ENCODE measurements at places on chromosomes 16 and 17. TPM values are rescaled to one million over a fixed set of nuclear protein-coding genes. Genes with fewer than 3 reads are reported as not detected.

CD300A gene
- not detected for total RNA-seq

DNA sequence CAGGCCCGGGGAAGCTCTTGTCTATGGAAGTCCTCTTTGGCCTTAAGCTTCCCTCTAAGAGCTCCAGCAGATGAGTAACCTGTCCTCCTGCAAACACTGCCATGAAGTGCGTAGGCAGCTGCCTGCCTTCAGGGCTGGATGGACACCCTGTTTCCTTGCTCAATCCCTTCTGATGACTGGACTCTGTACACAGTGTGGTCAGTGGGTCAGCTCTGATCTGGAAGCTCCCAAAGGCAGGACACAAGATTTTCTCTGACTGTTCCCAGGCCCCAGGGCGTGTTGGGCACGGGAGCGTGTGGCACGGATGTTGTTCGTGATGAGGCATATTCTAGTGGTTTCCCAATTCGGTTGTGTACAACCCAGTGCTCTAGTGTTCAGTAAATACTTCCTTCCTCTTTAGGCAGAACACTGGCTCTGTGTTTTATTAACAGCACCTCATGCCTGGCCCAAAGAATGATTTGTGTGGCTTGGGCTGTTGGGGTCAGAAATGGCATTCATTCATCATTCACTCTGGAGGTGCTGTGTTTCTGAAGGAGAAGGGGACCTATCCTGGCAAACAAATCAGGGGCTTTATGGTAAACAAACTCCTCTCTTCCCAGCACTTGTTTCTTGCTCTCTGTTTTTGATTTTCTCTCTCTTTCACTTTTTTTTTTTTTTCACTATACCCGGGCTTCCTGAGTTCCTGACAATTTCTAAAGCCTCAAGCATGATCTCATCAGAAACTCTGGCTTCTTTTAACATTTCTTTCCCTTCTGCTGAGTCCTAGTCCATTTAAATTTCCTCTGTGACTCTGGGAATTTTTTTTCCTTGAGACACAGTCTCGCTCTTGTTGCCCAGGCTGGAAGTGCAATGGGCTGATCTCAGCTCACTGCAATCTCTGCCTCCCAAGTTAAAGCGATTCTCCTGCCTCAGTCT is 12.0 kb upstream of the RNF157 start:
- ATAC-seq = peak; percentile 39

- ATAC-seq = no peak
Measured at GRCh38 chr16:77491091-77491490, 56.3 kb upstream of the ADAMTS18 start.

DNA sequence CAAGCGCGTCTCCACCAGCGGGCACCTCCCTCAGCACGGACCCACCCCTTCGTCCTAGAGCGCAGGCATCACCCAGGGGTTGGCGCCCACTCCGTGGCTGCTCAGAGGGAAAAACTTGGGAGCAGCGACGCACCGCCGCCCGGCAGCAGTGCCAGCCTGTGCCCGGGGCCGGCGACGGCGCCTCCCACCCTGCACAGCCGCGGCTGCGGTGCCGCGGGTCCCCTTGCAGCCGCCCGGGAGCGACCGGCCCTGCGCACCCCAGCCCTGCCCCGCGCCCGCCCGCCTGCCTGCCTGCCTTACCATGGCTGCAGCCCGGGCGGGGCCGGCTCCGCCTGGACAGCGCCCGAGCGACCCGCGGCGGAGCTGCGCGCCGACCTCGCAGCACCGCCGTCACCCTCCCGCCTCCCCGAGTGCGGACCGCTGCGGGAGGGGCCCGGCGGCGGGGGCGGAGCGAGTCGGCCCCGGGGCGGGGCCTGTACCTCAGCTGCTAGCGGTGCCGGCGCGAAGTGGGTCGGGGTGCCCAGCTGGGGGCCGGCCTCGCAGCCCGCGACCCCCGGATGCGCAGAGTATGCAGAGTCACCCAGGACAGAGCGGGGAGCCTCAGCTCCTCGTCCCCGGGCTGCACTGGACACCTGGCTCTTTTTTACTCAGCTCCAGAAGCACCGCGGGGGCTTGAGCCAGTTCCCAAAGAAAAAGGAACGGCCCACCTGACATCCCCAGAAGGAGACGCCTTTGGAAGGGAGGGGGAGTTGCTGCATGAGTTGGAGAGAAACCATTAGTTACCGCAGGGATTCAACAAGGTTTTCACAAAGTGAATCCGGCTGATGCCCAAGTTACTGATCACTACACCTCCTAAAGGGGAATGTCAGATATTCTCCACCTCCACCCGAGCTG is 17.5 kb upstream of the MTMR4 start:
- peak; percentile 76 for ATAC-seq

DNA sequence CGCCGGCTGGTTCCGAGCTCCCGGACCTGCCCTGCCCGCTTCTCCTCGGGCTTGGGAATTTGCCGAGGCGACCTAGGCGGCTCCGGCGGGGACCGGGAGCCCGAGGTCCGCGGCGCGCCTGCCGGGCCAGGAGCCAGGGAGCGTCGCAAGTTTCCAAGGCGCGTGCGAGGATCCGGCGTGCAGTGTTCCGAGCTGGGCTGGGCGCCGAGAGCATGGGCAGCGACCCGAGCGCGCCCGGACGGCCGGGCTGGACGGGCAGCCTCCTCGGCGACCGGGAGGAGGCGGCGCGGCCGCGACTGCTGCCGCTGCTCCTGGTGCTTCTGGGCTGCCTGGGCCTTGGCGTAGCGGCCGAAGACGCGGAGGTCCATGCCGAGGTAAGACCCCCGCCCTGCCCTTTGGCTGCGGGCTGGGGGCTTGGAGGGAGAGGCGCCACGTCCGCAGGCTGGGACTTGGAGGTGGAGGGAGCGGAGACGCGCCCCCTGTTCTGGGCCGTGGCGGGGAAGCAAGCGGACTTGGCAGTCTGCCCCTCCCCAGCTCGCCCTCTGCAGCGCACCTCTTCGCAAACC is 668 bp downstream of the MMP15 start:
- ATAC-seq = peak; percentile 29

DNA sequence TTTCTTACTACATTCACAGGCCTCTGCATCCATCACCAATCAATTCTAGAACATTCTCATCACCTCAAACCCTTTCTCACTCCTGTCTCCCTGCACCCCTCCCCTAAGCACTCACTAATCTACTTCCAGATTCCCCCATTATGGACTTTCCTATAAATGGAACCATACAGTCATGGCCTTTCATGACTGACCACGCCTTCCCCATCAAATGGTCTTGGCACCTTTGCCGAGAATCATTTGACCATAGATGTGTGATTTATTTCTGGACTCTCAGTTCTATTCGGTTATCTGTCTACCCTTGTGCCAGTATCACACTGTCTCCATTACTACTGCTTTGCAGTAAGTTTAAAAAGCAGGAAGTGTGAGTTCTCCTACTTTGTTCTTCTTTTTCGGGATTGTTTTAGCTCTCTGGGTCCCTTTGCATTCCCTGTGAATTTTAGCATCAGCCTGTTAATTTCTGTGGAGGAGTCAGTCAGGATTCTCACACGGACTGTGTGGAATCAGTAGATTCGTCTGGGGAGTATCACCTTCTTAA is 27.5 kb downstream of the GTF3C1 start:
- ATAC-seq = no peak
